ENCODE measurements at places on chromosomes 12 and 14.

- DNase-seq, result no peak
These were observed 167.5 kb upstream of the PRICKLE1 start for GRCh38 chr12:42756841-42757623.

DNA sequence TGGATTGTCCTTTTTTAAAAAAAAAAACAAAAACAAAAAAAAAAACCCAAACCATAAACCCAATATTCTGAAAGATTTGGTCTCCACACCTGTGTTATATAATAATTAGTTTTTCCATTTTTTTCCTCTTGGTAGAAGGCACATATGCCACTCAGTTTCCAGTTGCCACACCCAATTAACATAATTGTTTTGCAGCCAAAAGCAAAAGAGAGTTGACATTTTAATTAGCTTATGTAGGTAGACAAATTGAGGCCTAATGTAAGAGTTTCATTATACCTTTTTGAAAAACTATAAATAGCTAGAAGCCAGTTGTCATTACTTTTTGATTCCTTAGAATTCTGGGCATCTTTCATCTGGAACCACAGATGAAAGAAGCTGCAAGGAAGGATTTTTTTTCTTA, 21.0 kb downstream of the PTPN11 start:
- DNase-seq, result no peak

DNA sequence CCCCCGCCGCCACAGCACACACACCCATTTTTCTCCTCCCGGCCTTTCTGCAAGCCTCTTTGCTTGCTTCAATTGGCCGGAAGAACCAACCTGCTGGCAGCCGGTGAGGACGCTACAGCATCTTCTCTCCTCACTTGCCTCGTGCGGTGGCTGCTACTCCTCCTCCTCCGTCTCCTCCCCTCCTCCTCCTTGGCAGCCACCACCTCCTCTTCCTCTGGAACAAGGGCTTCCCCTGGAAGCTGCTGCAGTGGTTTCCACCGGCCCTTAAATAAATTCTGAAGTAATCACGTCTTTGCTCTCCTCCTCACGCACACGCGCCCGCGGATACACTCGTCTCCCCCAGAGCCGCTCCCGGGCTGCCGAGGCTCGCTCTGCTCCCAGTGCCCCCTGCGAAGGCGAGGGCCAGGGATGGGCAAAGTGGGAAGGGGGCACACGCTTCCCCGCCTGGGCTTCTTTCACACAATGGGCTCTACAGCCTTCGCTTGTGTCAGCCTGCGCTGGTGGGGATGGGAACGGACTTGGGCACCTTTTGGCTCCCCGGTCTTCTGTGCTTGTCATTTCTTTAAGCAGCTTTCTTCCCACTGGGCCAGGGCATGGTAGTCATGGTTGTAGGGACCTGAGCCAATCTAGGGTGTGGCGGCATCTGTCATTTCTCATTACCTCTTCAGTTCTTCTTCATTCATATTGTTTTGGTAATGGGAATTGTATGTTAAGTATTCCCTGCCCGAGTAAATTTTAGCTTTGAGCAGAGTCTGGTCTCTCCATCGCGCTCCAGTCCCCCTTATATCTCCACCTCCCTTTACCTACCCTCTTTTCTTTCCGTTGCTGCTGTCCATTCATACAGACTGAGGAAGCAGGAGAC, at the start of gene PPFIA2:
Gene PPFIA2 (minus strand): TSS at position 161 of the 862 bp plus-strand sequence.
- DNase-seq, result peak; percentile 60

- no peak for DNase-seq
These were observed 182.3 kb downstream of the GRIP1 start for GRCh38 chr12:66496595-66496994.
